ENCODE measurements at places on chromosomes 2 and 18.

GRCh38 chr2:65185012-65185411, 42.6 kb upstream of the ACTR2 start:
- DNase-seq, result no peak

DNA sequence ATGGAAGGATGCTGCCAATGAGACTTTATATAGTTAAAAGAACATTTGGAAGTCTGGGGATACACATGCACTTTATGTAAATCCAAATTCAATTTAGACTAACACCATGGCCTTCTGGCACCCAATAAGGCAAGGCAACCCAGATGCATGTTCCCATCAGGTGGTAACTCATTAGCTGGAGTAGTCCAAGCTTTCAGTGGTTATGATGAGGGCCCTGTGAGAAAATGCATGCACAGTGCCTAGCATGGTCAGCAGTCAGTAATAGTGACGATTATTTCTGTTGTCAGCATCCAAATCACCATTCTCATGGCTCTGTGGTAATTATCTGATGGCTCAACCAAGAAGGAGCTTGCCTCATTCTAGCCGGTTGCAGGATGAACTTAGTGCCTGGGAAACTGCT, 70.3 kb upstream of the CTLA4 start:
- no peak for DNase-seq

GRCh38 chr2:240124651-240125030, 11.5 kb downstream of the COPS9 start:
- DNase-seq, result no peak

DNA sequence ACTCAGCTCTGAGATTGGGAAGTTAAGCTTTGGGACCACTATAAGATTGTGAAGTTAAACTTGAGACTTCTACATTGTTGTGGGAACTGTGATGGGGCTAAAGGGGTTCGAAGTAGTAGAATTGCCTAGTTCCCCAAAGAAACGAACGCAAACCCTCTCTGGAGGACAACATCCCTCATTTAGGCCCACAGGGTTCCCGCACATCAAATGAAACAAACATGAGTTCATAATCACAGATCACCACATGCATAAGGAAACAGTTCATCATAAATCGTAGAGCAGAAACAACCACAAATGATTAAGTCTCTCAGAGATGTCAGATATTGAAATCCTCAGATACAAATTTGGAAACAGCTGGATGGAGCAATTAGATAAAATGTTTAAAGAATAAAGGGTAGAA, 55.9 kb upstream of the HPCAL1 start:
- DNase-seq, result no peak

DNA sequence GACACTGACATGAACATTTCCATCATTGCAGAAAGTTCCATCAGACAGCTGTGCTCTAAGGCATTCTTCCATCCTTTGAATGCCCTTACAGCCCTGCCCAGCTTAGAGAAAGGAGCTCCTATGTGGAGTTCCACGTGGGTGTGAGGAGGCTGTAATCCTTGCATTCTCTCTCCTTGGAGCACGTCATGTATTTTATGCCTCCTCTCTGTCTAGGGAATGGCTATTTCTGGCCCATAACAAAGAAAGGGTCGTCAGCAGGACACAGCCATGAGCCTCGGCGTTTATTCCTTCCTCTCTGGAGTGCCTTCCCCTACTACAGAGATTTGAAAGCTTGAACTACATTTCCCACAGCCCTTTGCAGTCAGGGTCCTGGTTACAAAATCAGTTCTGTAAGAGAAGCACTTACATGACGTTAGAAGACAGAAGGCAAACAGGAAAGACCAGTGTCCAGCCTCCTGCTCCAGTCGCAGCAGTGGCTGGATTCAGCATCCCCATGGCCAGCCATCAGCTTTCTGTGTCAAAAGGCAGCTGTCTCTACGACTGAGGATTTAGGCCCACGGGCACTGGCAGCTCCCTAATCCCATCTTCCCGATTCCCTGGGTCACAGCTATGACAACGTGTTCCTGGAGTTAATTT, 234.9 kb downstream of the TFCP2L1 start:
- no peak for DNase-seq

GRCh38 chr2:236512902-236513435, 56.7 kb upstream of the ACKR3 start:
- DNase-seq, result peak; percentile 84

GRCh38 chr18:59704146-59704545, 6.9 kb upstream of the CCBE1 start:
- no peak for DNase-seq

GRCh38 chr2:45578056-45578843, 32.8 kb downstream of the SRBD1 start:
- DNase-seq, result peak; percentile 6

GRCh38 chr2:45011121-45011520, 1.9 kb upstream of the SIX2 start:
- DNase-seq, result no peak

DNA sequence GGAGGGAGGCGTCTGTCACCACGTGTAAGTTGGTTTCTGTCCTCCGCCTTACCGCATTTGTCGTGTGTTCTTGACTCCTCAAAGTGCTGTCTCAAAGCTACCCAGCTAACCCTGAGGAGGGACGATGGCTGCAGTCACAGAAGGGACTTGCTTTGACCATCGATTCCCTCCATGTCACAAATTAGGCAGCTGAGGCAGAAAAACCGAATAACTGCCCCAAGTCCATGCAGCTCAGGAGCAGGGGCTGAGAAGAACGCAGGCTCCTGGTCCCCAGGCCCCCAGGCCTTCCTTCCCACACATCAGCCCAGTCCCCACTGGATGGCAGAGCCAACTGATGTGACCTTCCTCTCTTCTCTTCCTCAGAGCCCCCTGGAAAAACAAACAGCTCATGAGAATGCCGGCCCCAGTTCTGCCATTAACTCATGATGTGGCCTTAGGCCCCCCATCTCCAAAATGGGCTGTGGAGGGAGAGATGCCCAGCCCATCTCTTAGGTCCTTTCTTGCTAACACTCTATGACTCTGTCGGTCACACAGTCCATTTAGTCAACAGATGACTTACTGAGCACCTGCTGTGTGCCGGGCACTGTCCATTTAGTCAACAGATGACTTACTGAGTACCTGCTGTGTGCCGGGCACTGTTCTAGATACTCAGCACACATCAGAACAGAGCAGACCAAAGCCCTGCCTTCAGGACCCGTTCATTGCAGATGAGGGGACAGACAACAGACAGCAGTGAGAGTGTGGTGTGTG, 19.6 kb downstream of the MTERF4 start:
- no peak for DNase-seq

GRCh38 chr2:117555965-117556364, 258.5 kb upstream of the DDX18 start:
- DNase-seq, result no peak

DNA sequence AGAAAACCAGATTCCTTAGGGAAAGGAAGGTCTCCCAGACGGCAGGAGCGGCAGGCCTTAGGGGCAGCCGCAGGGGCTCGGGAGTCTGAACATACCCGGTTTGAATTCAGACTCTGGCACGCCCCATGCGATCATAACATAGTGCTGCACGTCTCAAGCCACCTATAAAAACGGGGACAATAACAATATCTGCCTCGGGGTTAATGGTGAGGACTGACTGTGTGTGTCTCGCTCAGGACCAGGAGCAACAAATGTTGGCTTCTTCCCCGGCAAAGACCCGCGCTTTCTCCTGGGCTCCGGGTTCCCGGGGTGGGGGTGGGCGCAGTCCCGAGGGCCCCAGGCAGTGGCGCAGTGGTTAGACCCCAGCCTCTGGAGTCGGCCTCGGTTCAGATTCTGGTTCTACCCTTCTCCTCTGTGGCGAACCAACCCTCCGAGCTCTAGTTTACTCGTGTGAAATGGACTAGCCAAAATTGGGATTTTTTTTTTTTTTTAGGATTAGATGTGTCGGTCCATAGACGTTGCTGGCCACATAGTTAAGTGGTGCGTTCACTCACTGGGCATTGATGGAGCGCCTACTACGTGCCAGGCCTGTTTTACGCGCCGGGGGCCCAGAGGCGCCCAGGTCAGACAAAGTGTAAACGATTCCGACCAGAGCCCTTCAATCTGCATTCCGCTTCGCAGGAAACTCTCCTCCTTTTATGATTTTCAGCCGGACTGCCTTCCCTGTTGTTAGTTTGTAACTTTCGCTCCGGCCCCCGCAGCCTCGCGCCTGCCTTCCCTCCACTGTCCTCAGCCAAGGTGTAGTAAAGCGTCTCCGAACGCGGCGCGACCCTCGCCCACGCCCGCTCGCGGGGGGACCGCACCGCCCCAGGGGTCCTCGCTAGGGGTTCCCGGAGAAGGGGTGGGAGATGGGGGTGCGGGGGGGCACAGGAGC, 820 bp upstream of the SH3BP4 start:
- DNase-seq, result no peak

DNA sequence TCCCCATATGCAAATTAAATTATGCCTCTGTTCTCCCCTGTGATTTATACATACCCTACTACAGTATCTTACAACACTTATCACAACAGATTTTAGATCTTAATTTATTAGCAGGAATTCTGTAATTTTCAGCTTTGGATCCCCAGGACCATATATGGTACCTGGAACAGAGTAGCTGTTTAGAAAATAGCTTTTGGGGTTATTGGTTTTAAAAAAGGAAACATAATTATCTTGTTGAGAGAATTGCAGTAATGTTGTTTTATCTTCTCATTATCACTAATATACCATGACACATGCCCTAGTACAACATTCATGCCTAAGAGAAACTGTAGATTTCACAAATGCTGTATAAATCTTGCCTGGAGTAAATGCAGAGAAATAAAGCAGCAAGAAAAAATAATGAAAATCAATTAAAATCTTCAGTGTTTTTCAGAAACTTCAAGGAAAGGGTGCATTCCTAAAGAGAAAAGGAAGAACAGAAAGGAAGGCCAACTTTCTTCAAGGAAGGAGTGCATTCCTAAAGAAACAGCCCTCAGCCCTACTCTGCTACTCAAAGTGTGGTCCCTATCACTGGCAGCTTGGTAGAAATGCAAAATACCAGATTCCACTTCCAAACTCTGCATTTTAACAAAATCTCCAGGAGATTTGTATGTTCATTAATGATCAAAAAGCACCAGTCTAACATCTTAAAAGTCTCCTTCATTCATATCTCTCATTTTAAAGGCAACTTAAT, 37.1 kb upstream of the CSRNP3 start:
- DNase-seq, result no peak

GRCh38 chr2:58895857-58896256, 654.7 kb upstream of the FANCL start:
- no peak for DNase-seq

DNA sequence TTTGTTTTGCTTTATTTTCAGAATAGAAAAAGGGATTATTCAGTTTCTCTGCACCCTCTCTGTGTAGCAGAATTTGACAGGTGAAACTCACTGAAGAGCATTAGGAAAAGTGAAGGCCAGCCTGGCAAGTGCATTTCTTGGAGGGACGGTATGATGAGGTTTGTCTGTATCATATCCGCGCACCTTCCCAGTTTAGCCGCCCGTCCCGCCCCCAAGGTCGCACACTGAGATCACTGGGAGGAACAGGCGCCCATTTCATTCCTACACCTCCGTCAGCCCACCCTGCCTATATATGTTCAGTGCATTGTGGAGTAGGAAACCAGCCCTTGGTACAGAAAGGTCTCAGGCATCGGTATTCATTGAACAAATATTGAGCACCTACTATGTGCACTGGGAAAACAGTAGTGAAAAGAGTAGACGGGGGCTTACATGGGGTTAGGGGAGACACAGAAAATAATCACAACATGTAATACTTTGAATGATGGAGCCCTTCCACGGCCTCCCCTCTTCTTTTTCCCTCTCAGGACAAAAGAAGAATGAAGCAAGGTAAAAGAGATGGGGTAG, 678 bp upstream of the FECH start:
- DNase-seq, result no peak

DNA sequence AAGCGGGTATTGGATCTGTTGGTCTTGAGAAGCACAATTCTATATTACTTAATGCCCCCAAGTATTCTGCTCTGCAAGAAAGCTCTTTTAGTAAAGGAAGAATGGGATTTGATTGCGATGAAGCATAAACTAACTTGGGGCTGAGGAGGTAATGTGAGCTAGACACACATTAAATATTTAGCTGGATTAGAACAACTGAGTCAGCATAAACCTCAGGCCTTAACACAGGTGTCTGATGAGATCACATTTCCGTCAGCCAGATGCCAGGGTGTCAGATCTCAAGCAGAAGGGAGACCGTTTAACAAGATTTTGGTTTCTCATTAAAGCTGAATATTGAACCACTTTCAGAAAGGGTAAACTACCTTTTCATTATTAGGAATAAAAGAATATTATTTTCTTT, 94.5 kb downstream of the GYPC start:
- no peak for DNase-seq

DNA sequence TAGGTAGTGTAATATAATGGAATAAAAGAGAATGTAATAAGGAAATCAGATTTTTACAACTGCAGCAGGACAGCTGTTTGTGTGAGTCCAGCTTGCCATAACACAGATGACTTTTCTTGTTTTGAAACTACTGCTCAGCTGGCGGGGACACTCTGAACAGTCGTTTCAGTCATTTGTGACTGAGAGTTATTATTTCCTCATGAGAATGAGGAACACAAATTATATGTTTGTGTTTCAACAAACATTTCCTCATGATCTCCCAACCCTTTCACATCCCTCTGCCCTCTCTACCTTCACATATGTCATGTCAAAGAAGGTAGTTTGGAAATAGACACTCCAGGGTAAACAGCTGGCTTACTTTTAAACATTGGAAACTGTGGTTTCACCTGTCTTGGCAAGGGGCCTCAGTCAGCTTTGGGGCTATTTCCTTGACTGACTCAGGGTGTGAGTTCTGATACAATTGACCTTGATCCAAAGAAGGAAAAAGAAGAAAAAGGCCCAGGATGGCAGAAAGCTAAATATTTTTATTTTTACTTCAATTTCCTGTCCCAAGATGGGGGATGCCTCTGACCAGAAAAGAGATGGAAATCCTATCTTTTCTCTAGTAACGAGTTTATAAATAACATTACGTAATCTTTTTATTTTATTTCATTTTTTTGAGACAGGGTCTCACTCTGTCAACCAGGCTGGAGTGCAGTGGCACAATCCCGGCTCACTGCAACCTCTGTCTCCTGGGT, 593 bp downstream of the SP140L start:
- DNase-seq, result peak; percentile 59

DNA sequence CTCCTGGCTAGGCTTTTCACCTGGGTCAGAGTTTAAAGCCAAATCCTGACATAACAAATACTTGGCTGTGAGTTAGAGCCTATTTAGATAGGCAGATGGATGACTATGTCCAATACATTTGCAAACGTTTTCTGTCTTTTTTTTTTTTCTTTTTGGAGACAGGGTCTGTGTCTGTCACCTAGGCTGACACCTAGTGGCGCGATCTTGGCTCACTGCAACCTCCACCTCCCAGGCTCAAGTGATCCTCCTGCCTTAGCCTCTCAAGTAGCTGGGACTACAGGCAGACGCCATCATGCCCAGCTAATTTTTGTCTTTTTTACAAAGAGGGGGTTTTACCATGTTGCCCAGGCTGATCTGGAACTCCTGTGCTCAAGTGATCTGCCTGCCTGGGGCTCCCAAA, 124.8 kb downstream of the DYM start:
- no peak for DNase-seq

- no peak for DNase-seq
Observed at GRCh38 chr2:186181625-186182024, 304.4 kb upstream of the ZC3H15 start.

- no peak for DNase-seq
Observed at GRCh38 chr2:30684996-30685395, 122.2 kb downstream of the CAPN13 start.
